ENCODE measurements at places on chromosomes 13 and 19. TPM values are rescaled to one million over a fixed set of nuclear protein-coding genes. Genes with fewer than 3 reads are reported as not detected.
A peak's percentile ranks its signal among the peaks of the same experiment; 100 is the strongest.

DNA sequence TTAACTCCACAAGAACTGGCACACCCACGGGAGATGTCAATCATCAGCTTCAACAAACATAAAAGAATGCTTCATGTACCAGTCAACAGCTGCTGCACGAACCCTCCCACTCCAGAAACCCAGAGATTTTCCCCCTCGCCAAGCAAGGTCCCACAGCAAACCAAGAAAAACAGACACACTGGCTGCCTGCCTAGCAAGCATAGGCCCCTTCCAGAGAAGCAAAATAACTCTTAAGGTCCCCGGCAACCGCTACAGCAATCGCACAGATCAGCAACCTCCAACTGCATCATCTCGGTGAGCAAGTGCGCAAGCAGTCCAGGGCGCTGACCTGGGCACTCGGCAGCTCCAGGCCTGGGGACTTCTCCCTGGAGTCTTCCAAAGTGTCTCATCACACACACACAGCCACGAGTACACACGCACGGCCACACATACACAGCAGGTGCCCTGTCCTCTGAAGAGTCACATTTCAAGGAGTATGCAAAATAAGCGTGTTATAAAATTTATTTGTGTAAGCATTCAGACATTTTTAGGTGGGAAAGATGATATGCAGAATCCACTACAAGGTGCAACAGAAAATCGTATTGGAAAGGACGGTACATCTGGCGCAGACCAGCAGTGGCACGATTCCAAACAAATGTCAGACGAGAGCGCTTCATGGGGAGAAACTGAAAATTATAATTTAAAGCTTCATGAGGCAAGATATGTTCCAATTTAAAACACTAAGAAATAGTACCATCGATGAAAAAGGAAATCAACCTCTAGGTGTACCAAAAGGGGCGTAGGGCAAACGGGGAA, 125.0 kb downstream of the STK24 start:
- H3K4me3 ChIP-seq, result no peak overlapping the region
- no peaks in the 10 kb centered on the region for H3K27me3 ChIP-seq
- no peak overlapping the region for H3K27ac ChIP-seq
- DNase-seq, result peak; percentile 22
- H3K4me1 ChIP-seq, result peaks cover 10% of the 10 kb centered on the region

DNA sequence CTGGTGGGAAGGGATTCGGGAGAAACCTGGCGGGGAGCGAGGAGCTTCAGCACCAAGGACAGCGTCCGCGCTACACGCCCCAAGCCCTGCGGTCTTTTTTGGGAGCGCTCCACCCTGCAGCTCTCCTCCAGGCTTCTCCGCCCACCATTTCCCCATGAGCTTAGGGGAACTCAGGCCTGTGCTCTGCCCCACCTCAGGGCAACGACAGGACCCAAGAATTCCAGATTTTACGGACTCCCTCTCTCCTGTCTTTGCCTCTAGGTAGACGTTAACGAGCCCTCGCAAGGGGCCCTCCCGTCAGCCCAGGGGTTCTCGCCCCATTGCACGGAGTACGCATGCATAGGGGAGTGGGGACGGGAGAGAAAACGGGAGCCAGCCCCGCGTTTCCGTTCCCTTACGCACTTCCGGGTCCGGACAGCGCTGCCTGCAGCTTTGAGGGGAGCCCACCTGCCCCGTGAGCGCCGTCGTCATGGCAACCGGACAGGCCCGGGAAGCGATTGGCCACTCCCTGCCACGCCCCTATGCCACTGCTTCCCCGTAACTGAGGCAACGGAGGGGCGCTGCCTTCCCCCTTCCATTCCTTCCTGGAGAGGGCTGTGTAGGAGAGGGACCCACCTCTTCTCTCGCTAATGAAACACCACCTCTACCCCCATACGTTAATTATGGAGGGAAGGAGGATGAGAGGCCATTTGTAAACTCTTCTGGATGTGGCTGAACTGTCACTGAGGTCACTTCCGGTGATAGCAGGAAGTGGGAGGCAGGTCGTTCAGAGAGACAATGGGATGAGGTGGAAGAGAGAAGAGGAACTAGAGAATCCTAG, 20.8 kb downstream of the NOVA2 start:
- peak overlapping the region; percentile 18 for H3K4me3 ChIP-seq
- DNase-seq, result peak; percentile 76
- H3K27me3 ChIP-seq, result peaks cover 7% of the 10 kb centered on the region
- no peaks in the 10 kb centered on the region for H3K36me3 ChIP-seq
- H3K27ac ChIP-seq, result no peak overlapping the region
- H3K4me1 ChIP-seq, result no peaks in the 10 kb centered on the region

DNA sequence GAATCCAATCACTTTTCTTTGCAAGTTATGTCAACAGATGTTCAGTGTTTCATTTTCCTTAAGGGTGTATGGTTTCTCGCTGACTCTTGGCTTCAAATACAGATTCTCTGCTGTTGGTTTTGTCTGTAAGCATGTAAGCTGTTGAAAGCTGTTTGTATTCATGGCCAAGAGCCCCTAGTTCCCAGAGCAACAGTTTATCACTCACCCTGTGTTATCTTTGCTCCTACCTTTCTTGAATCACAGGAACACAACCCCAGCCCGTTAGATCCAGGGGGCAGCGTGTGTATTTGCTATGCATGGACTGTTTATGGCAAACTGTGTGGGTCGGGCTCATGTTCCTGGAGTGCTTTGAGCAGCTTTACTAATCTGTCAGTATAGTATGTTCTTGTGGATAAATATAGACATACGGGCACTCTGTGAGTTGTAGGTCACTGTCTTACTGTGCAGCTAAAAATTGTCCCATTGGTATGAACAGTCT, 28.9 kb downstream of the FRY start:
- no peaks in the 10 kb centered on the region for H3K27me3 ChIP-seq
- H3K36me3 ChIP-seq, result no peaks in the 10 kb centered on the region
- peak overlapping the region; percentile 88 for H3K27ac ChIP-seq
- H3K4me3 ChIP-seq, result no peak overlapping the region

GRCh38 chr19:14349426-14349825, 31.8 kb upstream of the ADGRE5 start:
- H3K4me1 ChIP-seq, result no peaks in the 10 kb centered on the region
- H3K27ac ChIP-seq, result no peak overlapping the region
- no peak overlapping the region for H3K4me3 ChIP-seq
- no peaks in the 10 kb centered on the region for H3K27me3 ChIP-seq

GRCh38 chr19:55451163-55451964, 8.3 kb upstream of the SHISA7 start:
- H3K27ac ChIP-seq, result no peak overlapping the region
- peaks cover 11% of the 10 kb centered on the region for H3K4me1 ChIP-seq
- H3K27me3 ChIP-seq, result peaks cover 60% of the 10 kb centered on the region
- no peak for DNase-seq
- H3K4me3 ChIP-seq, result peak overlapping the region; percentile 25
- no peaks in the 10 kb centered on the region for H3K36me3 ChIP-seq

GRCh38 chr13:112716461-112716820, 26.6 kb downstream of the ATP11A start:
- peaks cover 40% of the 10 kb centered on the region for H3K4me1 ChIP-seq
- H3K27ac ChIP-seq, result peak overlapping the region; percentile 79
- H3K36me3 ChIP-seq, result no peaks in the 10 kb centered on the region
- no peak overlapping the region for H3K4me3 ChIP-seq
- no peaks in the 10 kb centered on the region for H3K27me3 ChIP-seq

DNA sequence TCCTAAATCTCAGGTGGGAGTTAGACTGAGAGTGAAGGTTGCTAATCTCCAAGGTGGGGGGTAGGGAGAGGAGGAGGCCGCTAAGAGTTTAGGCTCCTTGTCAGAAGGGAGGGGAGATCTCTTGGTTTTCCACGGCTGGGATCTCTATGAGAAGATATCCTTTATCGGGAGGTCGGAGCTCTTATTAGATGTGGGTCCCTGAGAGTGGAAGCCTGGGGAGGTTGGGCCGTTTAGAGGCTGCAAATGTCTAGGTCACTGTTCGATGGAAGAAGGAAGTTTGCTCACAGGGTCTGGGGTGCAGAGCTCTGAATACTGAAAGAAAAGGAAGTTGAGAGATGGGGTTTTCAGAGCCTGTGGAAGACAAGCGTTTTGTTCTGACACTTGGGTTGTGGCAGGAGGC, 3.8 kb downstream of the MYADM start:
- H3K4me1 ChIP-seq, result no peaks in the 10 kb centered on the region
- DNase-seq, result no peak
- no peaks in the 10 kb centered on the region for H3K27me3 ChIP-seq

DNA sequence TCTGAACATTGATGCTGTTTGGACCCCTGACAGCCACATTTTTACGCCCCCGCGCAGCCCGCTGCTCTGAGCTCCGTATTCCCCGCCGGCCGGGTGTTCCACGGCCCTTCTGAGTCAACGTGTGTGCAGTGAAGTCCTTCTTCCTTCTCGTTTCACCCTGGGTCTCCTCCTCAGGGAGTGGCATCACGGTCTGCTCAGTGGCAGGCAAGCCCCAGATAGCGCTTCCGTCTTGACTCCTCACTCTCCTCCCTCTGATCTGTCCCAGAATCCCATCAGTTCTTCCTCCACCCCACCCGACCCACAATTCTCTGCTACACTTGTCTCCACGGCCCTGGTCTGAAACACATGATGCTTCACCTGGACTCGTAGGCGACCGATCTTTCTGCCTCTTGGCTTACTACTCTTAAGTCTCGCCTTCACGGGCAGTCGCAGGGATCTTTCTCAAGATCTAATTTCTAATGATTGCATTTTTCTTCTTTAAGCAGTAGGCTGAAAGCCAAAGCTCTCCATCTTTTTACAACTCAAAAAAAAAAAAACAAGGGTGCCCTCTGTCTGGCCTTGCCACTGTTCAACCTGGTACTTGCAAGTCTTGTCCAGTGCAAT, 33.9 kb downstream of the CCNE1 start:
- H3K4me1 ChIP-seq, result peaks cover 11% of the 10 kb centered on the region
- DNase-seq, result peak; percentile 29
- peak overlapping the region; percentile 47 for H3K4me3 ChIP-seq
- H3K27ac ChIP-seq, result peak overlapping the region; percentile 61

DNA sequence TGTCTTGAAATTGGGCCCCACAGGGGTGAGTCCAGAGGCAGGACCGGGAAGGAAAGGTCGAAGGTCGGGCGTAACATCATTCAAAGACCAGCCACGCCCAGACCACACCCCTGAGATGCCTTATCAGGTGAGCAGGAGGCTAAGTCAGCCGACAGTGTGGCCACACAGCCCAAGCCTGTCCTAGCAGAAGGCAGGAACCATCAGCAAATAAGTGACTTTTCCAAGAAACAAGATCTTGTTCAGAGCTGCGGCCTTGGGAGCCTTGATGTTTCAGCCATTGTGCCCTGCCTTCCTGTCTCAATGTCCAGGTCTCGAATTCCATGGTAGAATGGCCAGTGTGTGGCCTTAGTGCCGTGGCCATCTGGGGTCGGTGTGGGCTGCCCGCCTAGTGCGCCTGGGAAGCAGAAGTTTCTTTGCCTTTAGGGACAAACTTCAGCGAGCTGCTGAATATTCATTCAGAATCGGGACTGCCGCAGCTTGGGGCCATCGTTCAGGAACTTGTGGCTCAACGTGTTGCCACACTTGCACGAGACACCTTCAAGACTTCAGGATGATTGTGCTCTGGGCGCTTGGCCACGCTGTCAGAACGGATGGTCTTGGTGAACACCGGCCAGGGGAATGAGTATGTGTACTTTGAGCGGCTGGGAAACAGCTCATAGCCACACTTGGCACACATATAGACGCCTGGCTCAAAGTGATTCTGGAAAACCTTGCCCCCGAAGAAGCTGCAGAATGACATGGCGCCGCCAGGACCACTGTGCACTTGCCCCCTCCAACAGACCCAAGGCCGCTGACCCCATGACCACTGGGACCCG, 6.1 kb upstream of the IFNL4 start:
- peaks cover 13% of the 10 kb centered on the region for H3K27me3 ChIP-seq
- no peak overlapping the region for H3K27ac ChIP-seq
- DNase-seq, result no peak
- no peak overlapping the region for H3K4me3 ChIP-seq
- H3K4me1 ChIP-seq, result peaks cover 4% of the 10 kb centered on the region

- no peaks in the 10 kb centered on the region for H3K27me3 ChIP-seq
- H3K36me3 ChIP-seq, result no peaks in the 10 kb centered on the region
- H3K4me1 ChIP-seq, result peaks cover 35% of the 10 kb centered on the region
- no peak overlapping the region for H3K27ac ChIP-seq
- no peak for DNase-seq
- H3K4me3 ChIP-seq, result no peak overlapping the region
Measured at GRCh38 chr13:103615771-103616170, 549.6 kb upstream of the SLC10A2 start.

DNA sequence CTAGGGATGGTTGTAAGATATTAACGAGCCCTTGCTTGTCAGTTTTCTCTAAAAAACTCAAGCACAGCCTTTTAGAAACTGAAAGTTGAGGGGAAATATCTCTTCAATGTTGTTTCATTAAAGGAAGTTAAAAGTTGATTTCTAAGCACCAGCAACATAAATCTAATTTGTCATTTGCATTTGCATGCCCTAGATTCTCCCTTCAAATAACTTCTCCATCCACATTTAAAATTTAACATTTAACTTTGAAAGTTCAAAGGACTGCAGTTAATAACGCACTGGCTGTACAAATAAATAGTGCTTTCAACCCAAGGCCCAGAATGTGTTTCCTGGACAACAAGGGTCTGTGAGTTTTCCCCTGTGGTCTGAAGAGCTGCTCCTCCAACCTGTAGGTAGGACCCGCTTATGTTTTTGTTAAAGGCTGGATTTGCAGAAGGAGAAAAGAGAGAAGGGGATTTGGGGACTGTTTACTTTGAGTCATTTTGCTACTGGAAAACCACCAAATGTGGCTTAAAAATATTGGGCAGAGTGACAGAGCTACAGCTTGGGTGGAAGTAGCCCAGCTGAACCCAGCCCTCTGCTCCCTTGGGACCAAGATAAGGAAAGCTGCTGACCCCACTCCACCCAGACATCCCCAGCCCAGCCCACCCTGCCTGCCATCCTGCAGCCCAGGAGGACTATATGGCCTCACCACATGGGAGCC, 39.8 kb downstream of the TNFRSF19 start:
- H3K27ac ChIP-seq, result no peak overlapping the region
- H3K36me3 ChIP-seq, result peaks cover 25% of the 10 kb centered on the region
- H3K27me3 ChIP-seq, result no peaks in the 10 kb centered on the region
- no peaks in the 10 kb centered on the region for H3K4me1 ChIP-seq

- H3K27me3 ChIP-seq, result peaks cover 3% of the 10 kb centered on the region
- no peak overlapping the region for H3K27ac ChIP-seq
- H3K4me3 ChIP-seq, result peak overlapping the region; percentile 76
- H3K36me3 ChIP-seq, result no peaks in the 10 kb centered on the region
- H3K4me1 ChIP-seq, result no peaks in the 10 kb centered on the region
Measured at GRCh38 chr13:95300625-95301182, 547 bp downstream of the ABCC4 start.

- H3K4me3 ChIP-seq, result no peak overlapping the region
- DNase-seq, result no peak
- no peak overlapping the region for H3K27ac ChIP-seq
- no peaks in the 10 kb centered on the region for H3K4me1 ChIP-seq
- no peaks in the 10 kb centered on the region for H3K27me3 ChIP-seq
Measured at GRCh38 chr19:28999724-29000433, 213.1 kb downstream of the UQCRFS1 start.

- DNase-seq, result no peak
- H3K27me3 ChIP-seq, result no peaks in the 10 kb centered on the region
- H3K4me1 ChIP-seq, result peaks cover 6% of the 10 kb centered on the region
- no peak overlapping the region for H3K4me3 ChIP-seq
- no peaks in the 10 kb centered on the region for H3K36me3 ChIP-seq
Measured at GRCh38 chr13:110233181-110233950, 73.6 kb downstream of the COL4A1 start.

Gene CD33
- not detected for total RNA-seq

Gene ZNF136
- 5.2 TPM for total RNA-seq

Gene IZUMO4
- 11.6 TPM for total RNA-seq

Gene KLK4
- total RNA-seq, result not detected

Gene ZSCAN22
- 2.5 TPM for total RNA-seq

Gene ADAMTSL5
- total RNA-seq, result 5.7 TPM

Gene ZNF550
- 62.4 TPM for total RNA-seq

All from cardiac muscle cell (in vitro differentiated cells and primary cell).